ENCODE measurements at places on chromosomes 3 and 15.

DNA sequence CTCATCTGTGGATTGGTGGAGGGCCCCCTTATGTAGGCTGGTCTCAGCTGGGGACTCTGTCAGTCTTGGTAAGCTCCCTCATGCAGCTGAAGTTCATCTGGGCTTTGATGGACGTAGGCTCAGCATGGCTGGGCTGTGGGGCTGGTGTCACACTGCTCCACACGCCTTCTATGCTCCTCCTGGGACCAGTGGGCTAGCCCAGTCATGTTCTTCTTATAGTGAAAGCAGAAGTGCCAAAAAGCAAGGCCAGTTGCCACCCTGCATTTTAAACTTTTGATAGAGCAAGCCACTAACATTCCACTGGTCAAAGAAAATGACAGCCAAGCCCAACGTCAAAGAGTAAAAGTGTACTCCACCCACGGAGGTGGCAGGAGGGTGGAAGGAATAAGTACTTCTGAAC is 165.5 kb downstream of the MEX3B start:
- DNase-seq: peak; percentile 4

- DNase-seq: peak; percentile 50
These were observed 17.8 kb upstream of the ERICH6 start for GRCh38 chr3:150721285-150722130.

GRCh38 chr3:67198374-67198773 is 200.3 kb downstream of the KBTBD8 start:
- DNase-seq: no peak

DNA sequence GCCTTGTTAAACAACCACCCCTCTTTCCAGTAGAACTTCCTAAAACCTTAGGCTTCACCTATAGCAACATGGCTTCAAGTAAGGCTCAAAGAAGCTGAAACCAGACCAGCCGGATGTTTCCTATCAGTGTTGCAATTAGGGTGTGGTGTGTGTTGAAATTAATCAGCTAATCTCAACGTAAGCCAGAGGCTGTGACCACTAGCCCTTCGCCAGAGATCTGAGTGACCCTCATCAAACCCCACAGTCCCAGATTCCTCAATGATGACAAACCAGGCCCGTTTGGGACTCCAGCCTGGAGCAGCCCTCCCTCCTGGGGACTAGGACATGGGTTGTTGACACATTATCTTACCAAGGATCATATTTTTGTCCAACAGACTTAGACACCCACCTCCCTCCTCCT is 27.3 kb downstream of the CYP11A1 start:
- no peak for DNase-seq

DNA sequence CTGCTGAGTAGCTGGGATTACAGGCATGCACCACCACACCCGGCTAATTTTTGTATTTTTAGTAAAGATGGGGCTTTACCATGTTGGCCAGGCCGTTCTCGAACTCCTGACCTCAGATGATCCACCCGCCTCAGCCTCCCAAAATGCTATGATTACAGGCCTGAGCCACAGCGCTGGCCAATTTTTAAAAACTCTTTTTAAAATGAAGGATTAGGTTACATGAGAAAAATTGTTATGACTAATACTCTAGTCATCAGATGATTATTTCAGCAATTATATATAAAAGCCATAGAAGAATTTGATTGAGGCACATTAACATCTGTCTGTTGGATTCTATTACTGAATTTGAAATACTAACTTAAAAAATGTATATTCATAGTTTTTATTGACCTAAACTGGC is 134.1 kb upstream of the MNS1 start:
- DNase-seq: no peak
